Glomerular endothelial cell (primary cell): ENCODE measurements at places on chromosomes 1 and 21. TPM values are rescaled to one million over a fixed set of nuclear protein-coding genes. Genes with fewer than 3 reads are reported as not detected.

The ROR1 gene
- 20.7 and 28.5 TPM in 2 replicates for total RNA-seq

The SMCP gene
- total RNA-seq = not detected in 2 replicates

The LCA5L gene
- 0.53 and 2.0 TPM in 2 replicates for total RNA-seq

The SLC6A17 gene
- 0.12 and 1.9 TPM in 2 replicates for total RNA-seq

The AHDC1 gene
- 26.3 and 44.1 TPM in 2 replicates for total RNA-seq

The VWA5B1 gene
- not detected in 2 replicates for total RNA-seq
